ENCODE measurements at places on chromosomes 12 and 14. TPM values are rescaled to one million over a fixed set of nuclear protein-coding genes. Genes with fewer than 3 reads are reported as not detected.

The C14orf180 gene
- total RNA-seq: not detected

The GDF11 gene
- 3.9 TPM for total RNA-seq

The EIF2S3B gene
- total RNA-seq: 9.5 TPM

The OAS2 gene
- 5.6 TPM for total RNA-seq

The PTPRB gene
- 0.97 TPM for total RNA-seq

The NKX2-8 gene
- not detected for total RNA-seq

The GPD1 gene
- under 0.01 TPM for total RNA-seq

The DEPDC4 gene
- 1.7 TPM for total RNA-seq

The EML5 gene
- total RNA-seq: 0.86 TPM

The GPRC5D gene
- not detected for total RNA-seq
